Activated naive CD8-positive, alpha-beta T cell treated with anti-CD3 and anti-CD28 coated beads, Interleukin-2, amount 50 U/mL, for 16 hours (primary cell): ENCODE measurements at places on chromosomes 4 and X.

DNA sequence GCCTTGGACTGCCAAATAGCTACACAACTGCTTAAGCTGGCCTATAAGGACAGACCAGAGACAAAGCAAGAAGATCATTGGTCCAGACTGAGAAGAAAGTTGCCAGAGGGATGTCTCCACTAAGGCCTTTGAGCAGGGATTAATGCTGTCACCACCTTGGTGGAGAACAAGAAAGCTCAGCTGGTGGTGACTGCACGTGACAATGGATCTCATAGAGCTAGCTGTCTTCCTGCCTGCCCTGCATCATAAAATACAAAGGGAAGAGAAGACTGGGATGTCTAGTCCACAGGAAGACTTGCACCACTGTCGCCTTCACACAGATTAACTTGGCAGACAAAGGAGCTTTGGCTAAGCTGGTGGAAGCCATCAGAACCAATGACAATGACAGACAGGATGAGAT is 40.5 kb upstream of the FAM120C start:
- no peak for DNase-seq

- no peak for DNase-seq
Observed at GRCh38 chrX:105468741-105469140, 248.2 kb upstream of the TEX13A start.

DNA sequence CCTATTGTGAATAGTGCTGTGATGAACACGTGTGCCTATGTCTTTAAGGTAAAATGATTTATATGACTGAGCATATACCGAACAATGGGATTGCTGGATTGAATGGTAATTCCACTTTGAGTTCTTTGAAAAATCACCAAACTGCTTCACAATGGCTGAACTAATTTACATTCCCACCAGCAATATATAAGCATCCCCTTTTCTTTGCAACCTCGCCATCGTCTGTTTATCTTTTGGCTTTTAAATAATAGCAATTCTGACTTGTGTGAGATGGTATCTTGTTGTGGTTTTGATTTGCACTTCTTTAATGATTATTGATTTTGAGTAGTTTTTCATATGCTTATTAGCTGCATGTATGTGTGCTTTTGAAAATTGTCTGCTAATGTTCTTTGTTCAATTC is 31.8 kb upstream of the UGT2A1 start:
- no peak for DNase-seq

DNA sequence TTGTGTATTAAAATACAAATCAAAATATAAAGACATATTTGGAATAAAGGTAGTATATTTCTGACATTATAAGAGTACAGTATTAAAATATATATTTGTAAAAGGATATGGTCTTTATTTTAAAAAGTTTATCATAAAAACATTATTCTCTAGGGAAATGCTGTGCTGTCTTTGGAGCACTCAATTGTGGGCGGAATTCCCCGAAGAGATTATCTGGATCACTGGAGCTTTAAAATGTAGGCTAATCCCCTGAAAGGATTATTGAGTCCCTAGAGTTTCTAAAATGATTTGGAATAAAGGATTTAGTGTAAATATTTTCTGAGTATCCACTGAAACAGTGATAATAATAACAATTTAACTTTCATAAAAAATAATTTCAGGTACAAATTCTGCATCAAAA is 1239.4 kb downstream of the TECRL start:
- DNase-seq, result no peak

DNA sequence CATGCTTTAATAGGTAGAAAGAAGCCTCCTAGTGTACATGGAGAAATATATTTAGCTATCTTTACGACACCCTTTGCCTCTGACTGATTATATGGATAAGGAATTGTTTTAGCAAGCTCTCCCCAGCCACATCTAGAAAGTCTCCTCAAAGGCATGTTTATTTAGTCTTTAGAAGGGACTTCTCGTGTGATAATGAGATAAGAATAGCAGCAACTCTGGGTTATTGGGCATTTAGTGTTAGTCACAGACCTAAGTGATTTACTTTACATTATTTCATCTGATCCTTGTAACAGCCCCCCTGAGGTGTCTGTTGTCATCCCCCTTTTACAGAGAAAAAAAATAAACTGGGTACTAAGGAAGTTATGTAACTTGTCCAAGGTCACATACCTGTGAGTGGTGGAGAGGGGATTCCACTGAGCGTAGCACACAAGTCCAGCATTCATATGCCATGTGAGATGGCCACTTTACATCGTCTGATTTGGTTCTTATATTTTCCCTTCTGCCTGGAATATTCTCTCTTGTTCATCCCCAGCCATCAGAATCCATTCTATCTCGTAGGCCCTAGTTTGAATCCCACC is 77.7 kb downstream of the TSPAN7 start:
- no peak for DNase-seq

DNA sequence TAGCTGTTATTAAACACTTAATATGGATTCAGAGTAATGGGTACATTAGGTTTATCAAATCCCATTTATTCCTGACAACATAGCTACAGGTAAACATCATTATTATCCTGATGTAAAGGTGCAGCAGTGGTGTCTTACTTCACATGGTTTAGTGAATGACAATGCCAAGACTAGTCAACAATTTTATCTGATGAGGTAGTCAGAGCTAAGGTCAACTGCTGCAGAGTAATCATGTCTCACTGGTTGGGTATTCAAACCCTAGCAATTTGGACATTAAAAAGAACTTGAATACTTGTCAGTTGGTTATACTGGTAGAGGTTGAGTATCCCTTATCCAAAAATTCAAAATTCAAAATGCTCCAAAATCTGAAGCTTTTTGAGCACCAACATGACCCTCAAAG is 117.6 kb downstream of the MAB21L2 start:
- DNase-seq, result no peak

- no peak for DNase-seq
Observed at GRCh38 chrX:84336646-84337045, 148.6 kb upstream of the RPS6KA6 start.

- no peak for DNase-seq
Observed at GRCh38 chrX:345020-345925, 26.7 kb upstream of the GTPBP6 start.
